Cardiac fibroblast (primary cell): ENCODE measurements at places on chromosomes 2 and 18.

- no peak for DNase-seq
Observed at GRCh38 chr18:11411048-11411447, 198.3 kb upstream of the SLC35G4 start.

DNA sequence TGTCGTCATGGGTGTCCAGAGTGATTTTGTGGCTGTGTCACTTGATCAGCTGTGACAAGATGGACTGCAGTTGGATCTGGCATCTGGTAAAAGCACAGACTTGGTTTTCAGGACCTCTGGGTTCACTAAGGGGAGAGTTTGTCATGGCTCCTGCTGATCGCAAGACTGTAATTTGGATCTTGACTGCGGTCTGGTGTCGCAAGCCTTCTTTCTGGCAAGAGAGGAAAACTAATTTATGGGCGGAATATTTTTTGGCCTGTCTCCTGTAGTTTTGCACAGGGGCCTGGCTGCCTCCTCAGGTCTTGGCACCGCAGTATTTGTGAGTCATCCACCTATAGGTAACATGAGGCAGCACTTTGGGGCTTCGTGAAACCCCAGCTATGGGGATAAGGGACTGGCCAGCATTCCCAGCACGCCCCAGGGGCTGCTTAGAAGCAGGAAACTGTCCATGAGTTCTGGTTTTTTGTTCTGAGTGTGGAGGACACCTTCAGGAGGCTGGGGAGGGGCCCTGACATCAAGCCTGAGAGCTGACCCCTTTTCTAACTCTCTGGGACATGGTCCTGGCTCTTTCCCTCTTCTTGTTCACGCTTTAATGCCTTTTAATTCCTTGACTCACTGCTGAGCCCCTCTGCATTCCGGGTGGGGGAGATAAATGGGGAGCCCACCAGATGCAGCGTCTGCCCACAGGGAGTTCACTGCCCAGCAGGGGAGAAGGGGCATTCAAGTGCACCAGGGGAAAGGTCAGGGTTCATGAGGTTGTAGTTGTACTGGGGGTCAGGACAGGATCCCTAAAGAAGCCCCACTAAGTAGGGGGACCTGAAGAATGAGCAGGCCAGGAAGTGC is 12.2 kb downstream of the SH3BP4 start:
- DNase-seq: no peak

DNA sequence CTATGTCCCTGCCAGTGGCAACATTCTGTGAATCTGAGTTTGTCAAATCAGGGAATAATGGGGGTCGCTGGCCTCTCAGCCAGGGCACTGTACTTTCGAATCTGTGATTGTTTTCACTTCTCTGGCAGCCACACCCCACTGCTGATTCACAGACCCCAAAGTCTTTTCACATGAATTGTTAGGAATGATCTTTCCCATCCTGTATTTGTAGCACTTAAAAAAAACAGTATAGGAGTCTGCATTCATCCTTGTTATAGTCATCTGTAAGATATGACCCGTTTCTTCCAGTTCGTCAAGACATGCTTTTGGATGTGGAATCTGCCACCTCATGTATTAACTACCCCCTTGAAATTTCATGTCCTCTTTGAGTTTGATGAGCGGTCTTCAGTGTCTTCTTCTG is 928 bp downstream of the NAGK start:
- DNase-seq: peak; percentile 58

GRCh38 chr18:3827236-3827845 is 377.4 kb downstream of the TGIF1 start:
- DNase-seq: peak; percentile 12

DNA sequence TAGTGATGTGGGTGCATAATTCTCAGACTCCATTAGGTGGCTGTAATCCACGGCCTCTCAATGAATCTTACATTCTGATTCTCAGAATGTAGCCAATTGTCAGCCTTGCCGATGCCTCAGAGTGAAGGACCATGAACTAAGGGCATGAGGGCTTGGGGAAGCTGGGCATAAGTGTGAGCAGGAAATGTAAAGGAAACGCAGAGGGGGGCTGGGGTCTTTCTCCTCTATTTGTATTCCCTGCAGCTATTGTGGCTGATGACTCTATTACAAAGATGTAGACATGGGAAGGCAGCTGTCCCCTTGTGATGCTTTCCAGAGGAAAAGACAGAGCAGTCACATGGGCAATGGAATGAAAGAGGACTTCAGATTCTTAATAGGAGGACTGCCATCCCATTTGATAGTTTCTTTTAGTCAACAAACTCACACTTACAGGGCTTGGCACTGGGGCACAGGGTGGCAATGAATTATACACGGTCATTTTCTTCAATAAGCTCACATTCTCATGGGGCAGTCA is 353.2 kb upstream of the PKDCC start:
- DNase-seq: no peak

DNA sequence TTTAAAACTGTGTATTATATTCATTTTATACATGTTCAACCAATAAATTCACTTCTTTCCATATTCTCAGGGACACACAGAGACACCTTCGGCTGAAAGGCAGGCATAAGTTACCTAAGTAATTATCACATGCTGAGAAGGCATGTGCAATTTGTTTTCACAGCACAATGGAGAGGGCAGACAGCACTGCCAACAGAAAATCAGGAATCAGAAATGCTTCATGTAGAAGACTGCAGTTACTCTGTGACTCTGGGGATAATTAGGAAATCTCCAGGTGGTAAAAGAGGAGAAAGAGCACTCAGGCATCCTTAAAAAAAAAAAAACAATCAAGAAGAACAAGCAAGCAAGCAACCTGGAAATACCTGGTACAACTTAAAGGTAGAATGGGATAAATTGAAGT is 49.3 kb downstream of the DSEL start:
- no peak for DNase-seq

DNA sequence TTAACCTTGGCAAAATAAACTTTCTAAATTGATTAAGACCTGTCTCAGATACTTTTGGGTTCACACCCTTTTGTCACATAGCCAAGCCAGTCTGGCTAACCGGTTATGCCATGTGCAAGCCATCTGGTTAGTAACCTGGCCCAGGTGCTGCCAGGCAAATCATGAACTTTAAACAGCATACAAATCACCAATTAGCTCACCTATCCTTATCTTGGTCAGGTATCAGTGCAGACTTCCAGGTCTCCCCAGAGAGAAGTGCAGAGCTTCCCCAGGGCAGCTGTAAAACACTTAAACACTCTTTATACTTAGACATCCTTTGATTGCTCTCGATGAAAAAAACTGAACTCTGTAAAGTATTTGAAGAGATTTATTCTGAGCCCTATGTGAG is 14.9 kb upstream of the MC5R start:
- DNase-seq: no peak

DNA sequence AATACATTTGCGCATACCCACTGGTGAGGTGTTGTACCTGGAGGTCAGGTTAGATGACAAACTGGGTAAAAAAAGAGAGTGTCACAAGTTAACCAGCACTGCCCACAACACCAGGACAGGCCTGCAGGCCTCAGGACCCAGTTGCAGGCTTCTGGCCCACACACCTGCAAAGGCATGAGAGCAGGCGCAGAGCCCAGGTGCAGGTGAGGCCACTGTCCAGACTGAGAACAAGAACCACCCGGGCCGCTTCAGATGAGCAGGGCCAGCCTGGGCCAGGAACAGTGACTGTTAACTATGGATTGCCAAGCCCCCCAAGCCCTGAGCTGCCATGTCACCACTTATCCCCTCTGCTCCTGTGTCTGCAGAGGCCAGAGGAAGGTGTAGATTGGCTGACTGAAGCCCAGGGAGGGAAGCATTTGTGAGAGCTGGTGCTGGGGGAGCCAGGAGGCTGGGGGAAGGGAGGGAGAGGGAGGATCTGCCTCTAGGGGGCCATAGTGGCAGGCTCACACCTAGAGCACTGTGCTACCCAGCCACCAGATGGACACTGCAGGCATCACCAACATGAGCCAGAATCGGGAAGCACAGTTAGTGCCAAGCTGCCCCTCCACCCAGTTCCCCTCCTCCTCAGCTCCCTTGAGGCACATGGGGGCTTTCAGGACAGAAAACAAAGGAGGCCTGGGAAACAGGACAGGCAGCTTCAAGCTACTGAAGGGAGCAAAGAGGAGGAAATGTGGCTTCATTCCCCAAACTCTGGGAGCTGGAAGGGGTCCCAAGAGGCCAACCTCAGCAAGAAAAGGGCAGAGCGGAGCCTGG is 35.4 kb downstream of the SFXN5 start:
- no peak for DNase-seq

DNA sequence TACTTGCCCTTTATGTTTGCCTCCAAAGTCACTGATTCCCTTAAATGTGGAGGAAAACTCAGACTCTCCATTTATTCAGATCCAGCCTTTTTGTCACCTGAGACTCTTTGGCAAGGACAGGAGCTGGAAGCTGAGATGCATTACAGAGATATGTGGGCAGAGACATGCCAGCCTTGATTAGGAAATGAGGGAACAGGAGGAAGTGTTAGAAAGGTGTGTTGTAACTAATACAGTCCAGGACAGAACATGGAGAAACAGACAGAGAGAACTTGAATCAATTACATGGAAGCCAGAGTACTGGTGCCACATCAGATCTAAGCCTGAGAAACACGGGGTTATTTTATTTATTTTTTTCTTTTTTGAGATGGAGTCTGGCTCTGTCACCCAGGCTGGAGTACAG is 79.0 kb downstream of the SP100 start:
- no peak for DNase-seq

DNA sequence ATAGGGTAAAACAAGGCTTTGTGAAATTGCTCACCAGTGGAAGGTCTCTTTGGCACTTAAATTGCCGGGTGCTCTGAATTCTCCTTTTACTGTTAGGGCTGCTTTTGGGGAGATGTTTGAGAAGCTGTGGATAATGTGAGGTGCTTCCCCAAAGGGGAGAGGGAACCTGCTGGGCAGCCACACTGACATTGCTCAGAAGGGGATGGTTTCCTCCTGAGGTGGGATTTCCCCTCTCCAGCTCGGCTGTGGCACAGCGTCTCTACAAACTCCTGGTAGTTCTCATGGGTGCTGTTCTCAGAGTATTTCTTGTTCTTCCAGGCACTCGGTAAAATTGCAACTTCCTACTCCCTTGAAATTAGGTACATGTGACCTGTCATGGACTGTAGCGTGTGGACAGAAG is 124.2 kb downstream of the LPIN1 start:
- no peak for DNase-seq

DNA sequence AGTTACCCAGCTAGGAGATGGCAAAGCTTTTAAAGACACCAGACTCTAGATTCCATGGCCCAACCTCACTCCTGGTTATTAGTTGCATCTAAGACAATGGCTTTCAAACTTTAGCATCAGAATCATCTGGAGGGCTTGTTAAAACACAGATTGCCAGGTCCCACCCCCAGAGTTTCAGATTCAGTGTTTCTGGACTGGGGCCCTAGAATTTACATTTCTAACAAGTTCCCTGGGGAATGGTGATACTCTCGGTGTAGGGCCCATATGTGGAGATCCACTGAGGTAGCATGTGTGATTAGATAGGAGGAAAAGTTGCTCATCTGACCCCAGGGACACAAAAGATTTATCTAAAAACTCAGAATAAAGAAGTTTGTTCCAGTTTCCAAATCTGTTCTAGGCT is 14.5 kb upstream of the TTR start:
- DNase-seq: no peak

DNA sequence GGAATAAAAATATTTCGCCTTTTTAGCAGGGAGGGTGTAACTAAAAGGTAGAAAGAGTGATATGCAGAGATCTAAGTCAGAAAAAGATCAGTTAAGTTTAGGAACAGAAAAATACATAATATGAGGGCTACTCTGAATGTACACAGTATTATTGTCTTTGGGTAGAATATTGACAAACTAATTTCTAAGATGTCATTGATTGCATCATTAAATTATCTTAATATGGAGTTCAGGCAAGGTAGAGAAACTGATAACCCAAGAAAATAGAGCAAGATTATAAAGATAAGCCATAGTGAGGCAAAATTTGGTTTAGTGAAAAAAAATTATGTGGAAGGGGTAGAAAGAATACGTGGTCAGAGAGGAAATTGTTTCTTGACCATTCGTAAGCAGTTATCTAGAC is 629.0 kb upstream of the NXPH2 start:
- no peak for DNase-seq

DNA sequence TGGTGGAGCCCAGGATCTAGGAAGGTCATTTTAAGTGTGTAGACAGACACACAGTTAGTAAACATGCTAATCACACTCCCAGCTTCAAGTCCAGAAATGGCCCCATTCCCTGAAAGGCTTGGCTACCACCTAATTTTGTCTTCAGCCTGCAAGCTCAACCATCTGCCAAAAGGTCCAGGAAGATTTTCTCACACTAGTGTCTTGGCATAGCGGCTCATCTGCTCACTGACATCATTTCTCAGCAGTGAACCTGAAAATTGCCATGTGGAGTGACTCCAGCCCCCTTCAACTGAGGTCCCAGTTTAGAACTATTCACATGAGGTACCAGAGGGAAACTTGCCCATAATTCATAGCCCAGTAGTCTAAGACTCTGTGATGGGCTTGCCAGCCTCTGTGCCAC is 748.9 kb downstream of the LRP1B start:
- DNase-seq: no peak

GRCh38 chr2:96890726-96891385 is 21.0 kb upstream of the SEMA4C start:
- DNase-seq: no peak

DNA sequence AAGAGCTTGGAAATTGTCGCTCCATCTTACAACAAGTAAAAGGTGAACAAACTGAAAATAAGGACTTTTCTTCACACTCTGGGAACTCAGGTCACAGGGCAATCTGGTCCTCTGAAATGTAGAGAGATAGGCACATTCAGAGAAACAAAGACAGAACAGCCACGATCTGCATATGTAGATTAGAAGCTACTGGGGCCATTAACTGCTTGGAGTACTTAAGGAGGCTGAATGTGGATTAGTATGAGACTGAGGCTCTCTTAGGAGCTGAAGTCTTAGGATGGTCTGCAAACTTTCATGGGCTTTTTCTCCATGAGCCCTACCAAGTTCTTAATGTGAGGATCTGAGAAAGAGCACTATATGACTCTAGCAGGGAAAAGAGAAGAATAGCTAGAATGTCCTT is 265.3 kb upstream of the NXPH2 start:
- no peak for DNase-seq

DNA sequence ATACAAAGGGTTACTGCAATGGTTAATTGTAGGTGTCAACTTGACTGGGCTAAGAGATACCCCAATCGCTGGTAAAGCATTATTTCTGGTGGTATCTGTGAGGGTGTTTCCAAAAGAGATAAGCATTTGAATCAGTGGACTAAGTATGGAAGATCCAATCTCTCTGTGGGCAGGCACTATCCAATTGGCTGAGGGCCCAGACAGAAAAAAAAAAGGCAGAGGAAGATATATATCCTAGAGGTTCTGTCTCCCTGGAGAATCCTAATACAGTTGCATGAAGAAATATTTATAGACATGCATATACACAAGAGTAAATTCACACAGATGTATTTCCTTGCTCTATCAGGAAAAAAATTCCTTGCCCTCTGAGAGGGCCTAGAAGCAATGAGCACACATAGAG is 43.9 kb downstream of the TBC1D8 start:
- DNase-seq: peak; percentile 29

GRCh38 chr2:200787351-200788120 is 24.2 kb upstream of the BZW1 start:
- DNase-seq: peak; percentile 99
